ENCODE measurements at places on chromosomes 7 and 10.
A peak's percentile ranks its signal among the peaks of the same experiment; 100 is the strongest.

- peak; percentile 35 for DNase-seq
Measured at GRCh38 chr10:16518822-16519221, 2.9 kb downstream of the C1QL3 start.

- DNase-seq, result no peak
Measured at GRCh38 chr10:112792487-112793201, 157.4 kb upstream of the TCF7L2 start.

DNA sequence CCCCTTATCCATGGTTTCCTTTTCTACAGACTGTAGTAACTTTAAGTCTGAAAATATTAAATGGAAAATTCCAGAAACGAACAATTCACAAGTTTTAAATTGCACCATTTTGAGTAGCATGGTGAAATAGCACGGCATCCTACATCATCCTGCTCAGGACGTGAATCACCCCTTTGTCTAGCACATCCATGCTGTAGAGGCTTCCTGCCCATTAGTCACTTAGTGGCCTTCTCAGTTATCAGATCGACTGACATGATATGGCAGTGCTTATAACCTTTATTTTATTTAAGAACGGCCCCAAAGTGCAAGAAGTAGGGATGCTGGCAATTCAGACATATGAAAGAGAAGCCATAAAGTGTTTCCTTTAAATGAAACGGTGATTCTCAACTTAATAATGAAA lies 82.7 kb downstream of the CPXM2 start:
- no peak for DNase-seq

DNA sequence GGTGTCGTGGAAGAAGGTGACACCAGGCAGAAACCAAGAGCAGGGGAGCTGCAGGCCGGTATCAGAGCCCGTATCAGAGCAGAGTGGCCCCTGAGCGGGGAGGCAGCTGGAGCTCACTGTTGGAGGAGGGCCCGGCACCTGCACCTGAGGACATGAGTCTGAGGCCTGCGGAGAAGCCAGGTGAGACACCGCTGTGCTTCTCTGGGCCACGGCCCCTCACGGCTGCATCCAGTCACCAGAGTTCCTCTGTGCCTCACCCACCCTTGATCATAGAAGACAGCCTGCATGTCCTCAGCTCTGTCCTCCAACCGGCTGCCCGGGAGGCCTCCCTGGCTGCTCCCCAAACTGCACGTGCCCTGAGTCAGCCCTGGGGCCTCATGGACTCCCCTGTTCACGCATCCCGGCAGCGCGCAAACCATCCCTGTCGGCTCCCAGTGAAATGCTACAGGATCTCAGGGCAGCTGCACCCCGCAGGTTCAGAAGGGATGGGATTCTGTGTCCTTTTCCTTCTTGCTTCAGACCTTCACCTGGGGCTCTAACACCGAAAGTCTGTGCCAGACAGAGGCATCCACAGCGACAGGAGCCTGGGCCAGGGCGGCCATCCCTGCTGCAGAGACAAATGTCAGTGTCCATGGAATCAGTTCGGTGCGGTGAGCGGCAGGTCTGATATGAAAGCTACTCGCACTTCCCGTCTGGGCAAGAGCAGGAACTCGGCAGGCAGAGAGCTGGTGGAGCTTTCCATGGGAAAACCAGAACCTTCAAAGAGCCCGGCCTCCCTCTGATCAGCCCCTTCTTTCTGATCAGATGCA lies 111.9 kb upstream of the FAM20C start:
- DNase-seq, result no peak

- no peak for DNase-seq
Measured at GRCh38 chr10:31582365-31583052, 263.5 kb downstream of the ZEB1 start.

DNA sequence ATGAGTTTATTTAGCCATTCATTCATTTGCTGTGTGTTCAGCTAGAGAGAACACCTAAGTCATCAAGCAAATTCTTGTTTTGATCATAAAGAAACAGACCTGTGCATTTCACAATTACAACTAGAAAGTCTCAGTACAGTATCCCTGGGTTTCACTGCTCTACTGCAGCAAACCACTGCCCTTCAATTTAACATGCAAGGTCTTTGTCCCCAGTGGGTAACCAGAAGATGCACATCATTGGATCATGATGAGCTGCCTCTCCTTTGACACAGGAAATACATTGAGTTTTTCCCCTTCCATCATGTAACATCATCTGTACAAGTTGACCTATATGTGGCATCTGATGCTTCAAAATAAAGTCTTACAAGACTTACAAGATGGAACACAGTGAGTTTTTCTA lies 70.5 kb upstream of the MRLN start:
- DNase-seq, result no peak

DNA sequence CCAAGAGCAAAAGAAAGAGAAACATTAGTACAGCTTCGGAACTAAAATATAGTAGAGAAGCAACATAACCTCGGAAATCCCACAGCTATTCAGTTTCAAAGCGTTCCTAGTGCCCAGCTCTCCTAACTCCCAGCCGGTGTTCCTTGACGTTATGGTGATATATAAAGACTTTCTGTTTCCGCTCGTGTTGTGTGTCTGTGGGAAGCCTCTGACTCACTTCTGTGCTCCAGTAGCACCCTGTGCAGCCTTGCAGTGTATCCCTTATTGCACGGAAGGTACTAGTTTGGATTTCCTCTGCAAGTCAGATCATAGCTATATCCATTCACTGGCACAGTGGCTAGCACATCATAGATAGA lies 535 bp downstream of the ASAH2B start:
- DNase-seq, result peak; percentile 19

DNA sequence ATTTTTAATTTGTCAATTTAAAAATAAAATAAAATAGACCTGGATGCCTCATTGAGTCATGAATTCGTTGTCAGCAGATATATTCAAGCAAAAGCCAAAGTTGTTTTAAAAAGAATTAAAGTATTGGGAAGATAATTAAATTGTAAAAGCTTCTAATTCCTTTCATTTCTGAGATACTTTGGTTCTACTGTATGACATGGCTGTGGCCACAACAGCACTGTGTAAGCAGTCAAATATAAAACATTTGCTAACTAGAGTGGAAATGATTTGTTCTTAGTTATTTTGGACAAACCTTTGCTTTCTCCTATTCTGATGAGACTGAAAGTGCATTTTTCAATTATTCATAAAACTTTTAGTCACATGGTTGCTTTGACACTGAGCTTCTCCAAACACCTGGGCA lies 143.6 kb upstream of the FAM13C start:
- DNase-seq, result no peak

GRCh38 chr7:43624156-43624555 lies 41.2 kb downstream of the STK17A start:
- no peak for DNase-seq
